ENCODE measurements at places on chromosomes 7 and 10.

DNA sequence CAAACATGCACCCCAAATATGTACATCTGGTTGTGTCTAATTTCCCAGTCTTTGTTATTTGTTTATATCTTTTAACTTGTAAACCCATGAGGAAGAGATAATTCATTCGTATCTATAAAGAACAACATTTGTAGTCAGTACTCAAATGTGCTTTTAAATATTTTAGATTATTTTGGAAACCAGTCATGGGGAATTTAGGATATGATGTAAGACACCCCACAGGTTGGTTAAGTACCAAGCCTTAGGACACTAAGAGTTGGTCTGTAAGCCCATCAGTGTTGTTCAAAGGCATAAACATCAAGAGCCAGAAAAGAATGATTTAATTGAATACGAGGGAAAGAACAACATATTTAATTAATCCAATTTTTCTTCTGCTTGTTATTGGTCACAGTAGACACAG is 421.1 kb upstream of the SEMA3C start:
- no peak for DNase-seq

- no peak for DNase-seq
Observed at GRCh38 chr10:74063256-74063655, 65.3 kb downstream of the VCL start.

DNA sequence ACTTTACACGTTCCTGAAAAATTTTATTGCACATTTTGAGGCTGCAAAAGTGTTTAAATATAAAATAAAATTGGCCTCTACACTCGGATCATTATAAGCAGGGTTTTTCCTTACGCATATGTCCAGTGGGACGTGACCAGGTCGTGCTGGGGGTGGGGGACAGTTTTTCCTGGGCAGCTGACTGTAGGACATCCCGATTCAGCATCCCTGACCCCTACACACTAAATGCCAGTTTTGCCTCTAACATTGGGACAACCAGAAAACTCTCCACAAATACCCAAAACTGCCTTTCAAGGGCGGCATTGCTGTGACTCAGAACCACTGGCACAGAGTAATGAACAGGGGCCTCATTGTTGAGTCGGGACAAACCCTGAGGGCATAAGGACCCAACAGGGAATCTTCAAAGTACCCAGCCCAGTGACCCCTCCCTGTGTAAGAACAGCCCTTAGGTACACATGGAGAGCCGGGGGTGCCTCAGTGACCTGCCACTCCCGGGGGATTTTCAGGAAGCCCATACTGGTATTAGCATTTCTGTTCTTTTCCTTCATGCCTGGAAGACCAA is 170.6 kb downstream of the ARHGAP21 start:
- DNase-seq, result no peak

GRCh38 chr7:28093623-28094232 is 86.9 kb downstream of the JAZF1 start:
- peak; percentile 38 for DNase-seq

GRCh38 chr7:104410742-104411141 is 82.3 kb downstream of the LHFPL3 start:
- DNase-seq, result no peak

DNA sequence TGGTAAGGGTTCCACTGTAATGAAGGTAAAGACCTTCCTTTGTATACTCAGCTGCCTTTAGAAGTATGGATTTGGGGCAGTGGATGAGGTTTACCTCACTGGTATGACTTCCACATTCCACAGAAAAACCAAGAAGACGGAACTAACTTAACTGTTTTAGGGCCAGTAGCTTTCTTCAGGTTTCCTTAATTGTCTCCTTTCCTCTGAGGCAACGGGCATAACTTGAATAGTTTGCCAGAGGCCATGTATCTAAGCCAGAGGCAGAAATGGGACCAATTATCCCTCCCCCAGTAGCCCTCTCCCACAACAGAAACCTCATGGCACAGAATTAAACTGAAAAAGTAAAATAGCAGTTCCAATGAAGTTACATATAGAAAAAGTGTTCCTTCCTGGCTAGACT is 281.7 kb downstream of the PHTF2 start:
- DNase-seq, result no peak

GRCh38 chr10:69781576-69781975 is 20.1 kb upstream of the COL13A1 start:
- DNase-seq, result no peak

- no peak for DNase-seq
Observed at GRCh38 chr7:24971333-24972165, 8.4 kb downstream of the OSBPL3 start.

- peak; percentile 37 for DNase-seq
Observed at GRCh38 chr7:94509887-94510581, 425 bp downstream of the CASD1 start.

- no peak for DNase-seq
Observed at GRCh38 chr7:104903044-104903443, 111.0 kb upstream of the KMT2E start.

DNA sequence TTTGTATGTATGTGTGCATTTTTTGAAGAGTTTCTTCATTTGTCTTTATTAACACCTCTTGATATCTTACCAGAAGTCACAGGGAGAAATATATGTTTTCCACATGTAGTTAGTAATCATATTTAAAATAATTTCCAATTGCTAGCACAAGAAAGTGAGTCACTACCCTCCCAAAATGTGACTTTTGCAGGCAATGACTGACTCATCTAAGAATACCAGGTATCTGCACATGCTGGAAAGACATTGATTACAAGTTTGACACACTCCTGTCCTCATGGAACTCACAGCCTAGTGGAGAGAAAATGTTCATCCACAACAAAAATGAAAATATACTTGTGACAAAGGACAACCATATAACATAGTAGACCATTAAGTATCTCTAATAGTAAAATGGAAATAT is 82.9 kb downstream of the SEMA3D start:
- DNase-seq, result no peak

DNA sequence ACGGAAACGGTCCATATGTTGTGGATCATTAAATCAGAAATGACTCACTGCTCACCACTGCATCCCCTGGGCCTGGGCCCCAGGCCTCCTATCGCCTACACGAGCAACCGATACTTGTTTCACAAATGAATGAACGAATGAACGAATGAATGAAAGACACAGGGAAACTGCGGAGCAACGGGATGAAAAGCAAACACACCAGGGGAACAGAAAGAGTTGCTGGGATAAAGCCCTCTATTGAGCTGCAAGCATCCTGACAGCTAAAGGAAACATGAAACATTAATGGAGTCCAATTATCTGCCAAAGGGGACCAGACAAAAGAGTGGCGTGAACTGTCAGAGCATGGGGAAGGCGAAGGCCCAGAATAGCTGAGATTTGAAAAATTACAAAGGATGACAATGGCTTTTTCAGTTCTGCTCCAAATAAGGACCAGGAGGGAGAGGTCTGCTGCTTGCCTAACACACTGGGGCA is 92.1 kb downstream of the GRB10 start:
- no peak for DNase-seq

- DNase-seq, result no peak
Observed at GRCh38 chr10:124999433-125000365, 57.8 kb downstream of the ZRANB1 start.

DNA sequence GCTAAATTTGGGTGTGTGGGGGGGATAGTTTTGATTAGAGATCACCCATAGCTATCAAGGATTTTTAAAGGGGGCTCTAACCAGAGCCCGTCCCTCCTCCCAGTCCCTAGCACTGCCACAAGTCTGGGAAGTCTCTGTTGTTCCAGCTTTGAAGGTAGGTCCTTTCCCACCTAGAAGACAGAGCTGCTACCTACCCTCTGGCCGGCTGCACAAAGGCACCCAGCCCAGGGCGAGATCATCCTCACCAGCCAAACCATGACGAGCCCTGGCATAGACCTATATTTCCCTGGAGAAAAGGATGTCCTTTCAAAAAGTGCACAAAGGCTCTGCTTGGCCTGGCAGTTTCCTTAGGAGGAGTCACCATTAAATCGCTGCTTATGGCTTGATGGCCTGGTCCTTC is 147.8 kb downstream of the CYP26A1 start:
- DNase-seq, result no peak

DNA sequence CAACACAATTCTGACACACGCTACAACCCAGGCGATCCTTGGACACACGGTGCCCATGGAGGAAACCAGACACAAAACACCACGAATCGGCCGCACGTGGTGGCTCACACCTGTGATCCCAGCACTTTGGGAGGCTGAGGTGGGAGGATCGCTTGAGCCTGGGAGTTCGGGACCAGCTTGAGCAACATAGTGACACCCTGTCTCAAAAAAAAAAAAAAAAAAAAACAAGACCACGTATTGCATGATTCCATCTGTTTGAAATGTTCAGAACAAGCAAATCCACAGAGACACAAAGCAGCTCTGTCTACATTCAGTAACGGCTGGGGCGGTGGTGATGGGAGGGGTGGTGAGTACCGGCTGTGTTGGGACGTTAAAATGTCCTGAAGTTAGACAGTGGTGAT is 25.2 kb downstream of the ADAP1 start:
- DNase-seq, result no peak

DNA sequence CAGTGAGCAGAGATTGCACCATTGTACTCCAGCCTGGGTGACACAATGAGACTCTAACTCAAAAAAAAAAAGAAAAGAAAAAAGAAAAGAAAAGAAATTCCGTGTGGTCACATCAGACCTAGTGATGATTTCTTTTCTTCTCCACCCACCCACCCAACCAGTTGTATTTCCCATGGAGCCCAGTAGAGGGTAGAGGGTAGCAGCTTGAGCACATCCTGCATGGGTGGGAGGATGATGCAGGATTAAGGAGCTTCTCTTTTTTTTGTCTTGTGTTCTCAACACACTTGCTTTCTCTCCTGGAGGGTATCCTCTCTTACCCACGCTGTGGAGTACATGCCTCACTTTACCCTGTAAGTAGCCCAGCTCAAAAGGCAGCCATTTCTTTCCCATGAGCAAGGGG is 118.6 kb upstream of the CARD11 start:
- no peak for DNase-seq

- DNase-seq, result no peak
Observed at GRCh38 chr10:13708256-13708990, 121.7 kb downstream of the PRPF18 start.

DNA sequence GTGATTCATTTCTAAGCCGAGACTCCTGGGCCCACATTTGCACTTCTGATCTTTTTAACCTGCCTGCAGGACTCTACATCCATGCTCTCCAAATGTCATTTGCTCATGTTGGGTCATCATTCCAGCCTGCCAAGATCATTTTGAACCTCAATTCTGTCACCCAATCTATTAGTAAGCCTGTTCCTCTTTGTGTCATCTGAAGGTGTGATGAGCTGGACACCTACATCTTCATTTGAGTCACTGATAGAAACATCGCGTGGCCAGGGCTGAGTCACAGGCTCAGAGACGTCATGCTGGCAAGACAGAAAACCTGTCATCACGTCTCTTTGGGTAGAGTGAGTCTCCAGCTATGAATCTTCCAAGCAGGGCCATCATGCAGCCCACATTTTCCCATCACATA is 65.3 kb upstream of the SLF2 start:
- no peak for DNase-seq

- no peak for DNase-seq
Observed at GRCh38 chr7:24923172-24923865, 56.7 kb downstream of the OSBPL3 start.

DNA sequence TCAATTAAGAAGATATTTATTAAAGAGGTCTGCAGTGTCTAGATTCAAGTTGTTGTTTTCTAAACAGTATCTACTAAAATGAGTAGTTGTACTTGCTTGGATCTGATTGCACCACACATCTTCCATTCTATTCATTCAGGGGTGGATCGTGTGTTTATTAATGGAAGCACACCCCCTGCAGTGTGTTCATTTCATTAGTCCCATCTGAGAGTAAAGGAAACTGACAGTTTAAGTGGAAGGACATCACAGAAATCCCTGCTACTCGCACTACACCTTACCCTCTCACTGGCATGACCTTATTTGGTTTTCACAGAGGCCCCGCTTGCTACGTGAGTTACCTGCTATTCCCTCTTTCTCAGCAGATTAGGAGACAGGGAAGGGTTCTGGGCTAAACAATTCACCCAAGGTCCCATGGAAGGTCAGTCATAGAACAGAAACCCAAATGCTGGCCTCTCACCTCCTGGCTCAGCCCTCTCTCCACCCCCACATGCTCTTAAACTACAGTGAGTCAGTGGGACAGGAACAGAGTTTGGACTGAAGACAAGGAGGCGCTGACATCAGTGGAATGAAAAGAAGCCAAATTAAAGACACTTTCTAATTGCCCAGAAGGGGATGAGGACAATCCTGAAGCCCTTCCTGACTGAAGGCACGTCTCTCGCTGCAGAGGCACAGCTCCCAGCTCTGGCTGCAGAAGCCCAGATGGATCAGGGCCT is 369.2 kb upstream of the NRP1 start:
- DNase-seq, result no peak

- DNase-seq, result no peak
Observed at GRCh38 chr7:1123715-1124114, 35.8 kb downstream of the GPER1 start.

DNA sequence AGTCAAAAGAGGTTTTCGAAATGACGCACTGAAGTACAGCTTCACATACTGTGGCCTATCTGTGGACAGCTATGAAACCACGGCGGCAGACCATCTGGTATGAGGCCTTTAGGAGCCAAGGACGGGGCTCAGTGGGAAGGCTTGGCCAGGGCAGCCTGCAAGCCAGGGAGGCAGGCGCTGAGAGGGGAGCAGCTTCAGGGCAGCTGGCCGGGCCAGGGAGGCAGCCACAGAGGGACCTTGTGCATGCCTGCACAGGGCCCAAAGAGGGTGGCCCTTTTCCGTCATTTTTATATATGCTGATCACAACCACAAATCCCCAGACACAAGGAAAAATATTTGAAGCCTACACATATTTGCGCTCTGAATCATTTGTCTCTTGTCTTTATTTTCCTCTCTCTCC is 13.5 kb downstream of the CALD1 start:
- no peak for DNase-seq

- DNase-seq, result no peak
Observed at GRCh38 chr7:88083883-88084282, 136.0 kb downstream of the SRI start.

- no peak for DNase-seq
Observed at GRCh38 chr10:63467841-63468240, 2.1 kb upstream of the JMJD1C start.

GRCh38 chr10:62058476-62058875 is 157.0 kb downstream of the ARID5B start:
- no peak for DNase-seq

DNA sequence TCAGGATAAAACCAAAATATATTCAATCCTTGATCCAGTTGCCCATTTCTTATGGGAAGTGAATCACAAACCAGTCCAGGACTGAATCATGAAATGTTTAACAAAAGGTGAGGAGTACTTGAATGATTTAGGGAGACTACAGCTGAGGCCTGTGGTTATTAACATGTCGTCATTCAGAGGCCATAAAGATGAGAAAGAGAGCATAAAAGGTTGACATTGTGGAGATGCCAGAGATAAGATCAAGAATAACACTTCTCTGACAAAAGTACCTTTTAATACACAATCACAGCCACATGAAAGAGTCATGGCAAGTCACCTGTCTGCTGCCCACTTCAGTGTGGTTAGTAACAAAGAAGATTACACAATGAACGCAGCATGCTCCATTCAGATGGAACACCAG is 1195.7 kb upstream of the SORCS1 start:
- no peak for DNase-seq

- no peak for DNase-seq
Observed at GRCh38 chr10:100697070-100697469, 48.3 kb upstream of the PAX2 start.

GRCh38 chr10:128763588-128763987 is 637.4 kb upstream of the MKI67 start:
- no peak for DNase-seq
